ENCODE measurements at places on chromosomes 1 and 21. TPM values are rescaled to one million over a fixed set of nuclear protein-coding genes. Genes with fewer than 3 reads are reported as not detected.

DNA sequence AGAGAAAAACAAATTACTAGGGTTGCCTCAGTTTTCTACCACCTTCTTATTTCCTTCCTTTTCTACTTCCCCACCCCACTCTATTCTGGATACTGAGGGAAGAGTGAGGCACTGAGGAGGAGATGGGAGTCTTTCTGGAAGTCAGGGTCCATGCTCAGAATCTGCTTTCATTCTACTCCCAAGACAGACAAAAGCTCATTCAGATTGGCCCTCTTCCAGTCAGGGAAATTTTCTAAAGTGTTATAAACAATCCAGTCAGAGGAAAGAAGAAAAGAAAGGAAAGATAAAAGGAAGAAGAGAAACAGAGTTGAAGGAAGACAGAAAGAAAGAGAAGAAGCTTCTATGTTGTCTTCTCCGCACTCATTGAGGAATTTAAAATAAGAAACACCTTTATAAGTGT is 228.6 kb downstream of the COP1 start:
- no peak overlapping the region for H3K4me3 ChIP-seq
- no peak for DNase-seq
- H3K4me1 ChIP-seq = peaks cover 8% of the 10 kb centered on the region
- no peaks in the 10 kb centered on the region for H3K27me3 ChIP-seq

RGS1 gene
- 1.8 TPM for total RNA-seq

GRCh38 chr1:100722221-100722620 is 2.7 kb downstream of the VCAM1 start:
- no peak for DNase-seq
- H3K27me3 ChIP-seq = no peaks in the 10 kb centered on the region
- H3K4me3 ChIP-seq = no peak overlapping the region
- no peaks in the 10 kb centered on the region for H3K4me1 ChIP-seq
- no peak overlapping the region for H3K27ac ChIP-seq
- no peaks in the 10 kb centered on the region for H3K36me3 ChIP-seq

DNA sequence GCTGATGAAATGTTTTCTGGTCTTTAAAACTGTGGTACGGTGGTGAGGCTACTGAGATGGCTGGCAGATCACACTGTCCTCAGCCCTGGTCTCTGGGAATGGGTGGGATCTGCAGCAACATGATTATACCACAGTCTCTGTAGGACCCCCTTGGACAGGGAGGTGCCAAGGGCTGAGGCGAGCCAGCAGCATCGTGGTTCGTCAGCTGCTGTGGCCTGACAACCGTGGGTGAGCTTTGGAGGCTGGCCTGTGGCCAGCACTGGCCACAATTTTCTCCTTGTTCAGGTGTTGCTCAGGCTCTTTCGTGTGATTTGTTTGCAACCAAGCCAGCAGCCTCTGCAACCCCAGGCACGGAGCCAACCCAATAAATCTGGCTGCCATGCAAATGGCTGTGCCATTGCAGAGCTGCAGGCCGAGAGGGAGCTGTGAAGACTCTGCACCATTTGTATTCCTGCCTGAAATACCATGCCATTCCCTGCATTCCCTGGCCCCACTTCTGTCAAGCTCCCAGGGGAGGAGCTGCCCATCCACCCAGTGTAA is 70.9 kb downstream of the PCP4 start:
- no peak overlapping the region for H3K4me3 ChIP-seq
- no peaks in the 10 kb centered on the region for H3K27me3 ChIP-seq
- DNase-seq = peak; percentile 23
- no peak overlapping the region for H3K27ac ChIP-seq

GRCh38 chr1:38076038-38076437 is 29.4 kb upstream of the POU3F1 start:
- no peaks in the 10 kb centered on the region for H3K4me1 ChIP-seq
- H3K36me3 ChIP-seq = no peaks in the 10 kb centered on the region
- DNase-seq = no peak
- H3K27me3 ChIP-seq = peaks cover 12% of the 10 kb centered on the region
- H3K27ac ChIP-seq = no peak overlapping the region

GRCh38 chr1:101996825-101997465 is at the start of gene OLFM3:
Gene OLFM3 (minus strand): TSS chr1:101996926.
- H3K27me3 ChIP-seq = no peaks in the 10 kb centered on the region
- no peak within 1 kb of the TSS for H3K27ac ChIP-seq
- no peak within 1 kb of the TSS for H3K4me3 ChIP-seq
- peak; percentile 80 for DNase-seq
